ENCODE measurements at places on chromosomes 2 and 18.

DNA sequence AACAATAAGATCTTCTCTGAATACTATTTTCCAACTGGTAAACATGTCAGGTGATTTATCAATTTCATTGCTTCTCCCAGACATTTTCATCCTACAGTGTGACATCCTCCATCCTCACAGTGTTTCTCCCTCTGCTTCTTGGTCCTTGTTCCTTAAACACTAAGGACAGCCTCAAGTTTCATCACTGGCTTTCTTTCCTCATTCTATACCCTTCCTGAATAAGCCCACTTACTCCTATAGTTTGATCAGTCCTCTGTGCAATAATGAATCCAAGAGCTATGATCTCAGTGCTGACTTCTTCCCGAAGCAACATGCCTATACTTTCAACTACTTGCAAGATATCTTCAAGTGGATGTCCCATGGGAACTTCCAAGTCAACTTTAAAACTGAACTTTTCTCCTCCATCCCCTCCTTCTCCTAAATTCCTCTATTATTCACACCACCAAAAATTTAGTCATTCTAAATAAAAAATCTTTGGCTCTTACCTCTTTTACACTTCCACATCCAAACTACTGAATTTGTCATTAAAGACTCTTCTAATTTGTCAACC lies 87.6 kb downstream of the FAM228A start:
- DNase-seq = no peak

- DNase-seq = no peak
Measured at GRCh38 chr2:239162976-239163687, 237.7 kb downstream of the HDAC4 start.

DNA sequence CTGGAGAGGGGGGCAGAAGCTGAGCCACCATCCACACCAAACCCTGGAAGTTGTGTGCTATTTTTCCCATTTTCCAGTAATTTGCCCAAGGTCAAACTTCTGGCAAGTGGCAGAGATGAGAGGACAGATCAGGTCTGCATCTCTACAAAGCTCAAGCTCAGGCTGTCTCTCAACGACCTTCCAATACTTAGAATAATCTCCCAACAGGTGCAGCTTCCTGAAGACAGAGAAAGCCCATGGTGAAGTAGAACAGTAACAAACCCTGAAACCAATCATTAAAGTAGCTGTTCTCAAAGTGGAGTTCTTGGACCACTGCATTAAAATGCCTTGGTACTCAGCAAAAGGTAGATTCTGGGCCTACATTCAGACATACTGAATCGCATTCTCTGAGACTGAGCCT lies 37.6 kb downstream of the TMEM131 start:
- no peak for DNase-seq

- no peak for DNase-seq
Measured at GRCh38 chr2:216950547-216950946, 90.7 kb upstream of the TNP1 start.

- no peak for DNase-seq
Measured at GRCh38 chr18:2981212-2981728, 31.7 kb downstream of the LPIN2 start.

DNA sequence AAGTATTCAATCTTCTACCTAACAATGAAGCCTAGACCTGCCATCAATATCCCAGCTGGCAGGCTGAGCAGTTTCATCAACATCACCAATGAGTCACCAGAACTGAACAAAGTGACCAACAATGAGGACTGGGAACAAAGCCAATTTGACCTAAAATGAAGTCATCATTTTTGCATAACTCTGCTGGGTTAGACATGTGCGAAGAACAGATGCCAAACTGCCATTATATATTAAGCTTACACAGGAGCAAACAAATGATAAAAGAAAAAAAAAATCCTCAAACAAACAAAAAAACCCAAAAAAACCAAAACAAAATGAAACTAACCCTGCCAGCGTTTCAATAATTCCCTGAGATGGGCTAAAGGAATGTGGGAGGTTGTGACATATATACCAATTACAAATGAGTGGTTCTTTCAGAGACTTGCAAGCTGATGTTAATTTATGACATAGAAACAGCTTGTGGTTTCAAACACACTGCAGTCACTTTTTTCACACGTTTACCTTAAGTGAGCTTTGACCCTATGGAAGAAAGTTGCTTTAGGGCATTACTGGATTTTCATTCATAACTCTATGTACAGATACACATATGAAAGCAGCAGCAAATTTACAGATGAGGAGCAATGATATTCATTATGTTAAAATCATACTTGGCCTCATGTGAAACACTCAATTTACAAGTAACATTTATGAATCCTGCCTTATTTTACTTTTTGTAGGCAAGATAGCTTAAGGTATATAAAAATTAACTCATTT lies 56.9 kb upstream of the CCDC141 start:
- DNase-seq = no peak

DNA sequence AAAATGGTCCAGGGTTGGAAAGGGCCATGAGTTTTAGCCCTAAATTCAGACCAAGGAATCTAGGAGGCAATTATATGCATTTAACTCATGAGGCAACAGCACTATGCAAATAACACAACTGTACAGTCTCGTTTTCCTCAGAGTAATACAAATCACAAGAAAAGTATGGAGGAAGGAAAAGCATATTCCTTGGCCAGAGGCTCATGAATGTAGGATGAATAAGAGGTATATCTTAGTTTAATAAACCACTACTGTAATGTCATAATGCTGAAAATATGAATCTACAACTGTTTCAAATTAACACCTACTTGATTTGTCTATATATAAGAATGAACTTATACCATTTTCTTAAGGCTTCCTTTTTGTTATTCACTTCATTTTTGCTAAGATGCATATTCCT lies 252.5 kb upstream of the TANK start:
- DNase-seq = no peak

DNA sequence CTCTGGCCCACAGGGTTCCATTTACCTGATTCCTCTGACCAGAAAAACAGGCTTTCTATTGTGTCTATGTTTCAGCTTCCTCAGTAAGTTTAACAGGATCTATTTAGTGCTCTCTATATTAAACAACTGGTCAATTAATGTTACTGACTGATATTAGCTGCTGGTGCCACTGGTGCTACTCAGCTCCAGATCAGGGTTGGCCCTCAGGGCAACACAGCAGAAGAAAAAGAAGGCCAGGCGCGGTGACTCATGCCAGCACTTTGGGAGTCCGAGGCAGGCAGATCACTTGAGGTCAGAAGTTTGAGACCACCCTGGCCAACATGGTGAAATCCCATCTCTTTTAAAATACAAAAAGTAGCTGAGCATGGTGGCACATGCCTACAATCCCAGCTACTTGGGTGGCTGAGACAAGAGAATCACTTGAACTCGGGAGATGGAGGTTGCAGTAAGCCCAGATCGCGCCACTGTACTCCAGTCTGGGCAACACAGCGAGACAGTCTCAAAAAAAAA lies 56.3 kb upstream of the CHAC2 start:
- DNase-seq = no peak

GRCh38 chr18:56146565-56146964 lies 491.8 kb downstream of the TXNL1 start:
- DNase-seq = no peak

DNA sequence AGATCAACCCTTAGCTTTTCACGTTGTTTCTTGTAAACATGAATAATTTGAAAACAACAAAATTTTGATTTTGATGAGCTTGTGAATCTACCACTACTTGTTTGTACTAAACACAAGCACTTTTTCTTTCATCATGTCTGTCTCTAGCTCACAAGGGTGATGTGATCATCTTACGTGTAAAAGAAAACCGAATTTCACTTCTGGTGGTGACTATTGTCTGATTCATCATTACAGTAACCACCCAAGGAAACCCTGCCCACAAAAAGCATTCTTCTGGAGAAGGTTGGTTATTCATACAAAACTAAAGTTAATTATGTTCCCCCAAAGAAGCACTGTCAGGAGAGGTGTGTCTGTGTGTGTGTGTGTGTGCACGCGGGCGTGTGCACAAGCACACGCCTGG lies 285.4 kb downstream of the ZNF516 start:
- DNase-seq = no peak

- DNase-seq = no peak
Measured at GRCh38 chr18:57533868-57534510, 52.5 kb downstream of the FECH start.
